ENCODE measurements at places on chromosomes 11 and 22. TPM values are rescaled to one million over a fixed set of nuclear protein-coding genes. Genes with fewer than 3 reads are reported as not detected.

- peaks cover 21% of the 10 kb centered on the region for H3K4me1 ChIP-seq
- no peaks in the 10 kb centered on the region for H3K36me3 ChIP-seq
- no peak overlapping the region for H3K27ac ChIP-seq
- peaks cover 72% of the 10 kb centered on the region for H3K27me3 ChIP-seq
- DNase-seq: peak; percentile 60
These were observed 14.3 kb upstream of the FGF19 start for GRCh38 chr11:69718147-69718546.

The OR4A47 gene
- not detected for total RNA-seq

DNA sequence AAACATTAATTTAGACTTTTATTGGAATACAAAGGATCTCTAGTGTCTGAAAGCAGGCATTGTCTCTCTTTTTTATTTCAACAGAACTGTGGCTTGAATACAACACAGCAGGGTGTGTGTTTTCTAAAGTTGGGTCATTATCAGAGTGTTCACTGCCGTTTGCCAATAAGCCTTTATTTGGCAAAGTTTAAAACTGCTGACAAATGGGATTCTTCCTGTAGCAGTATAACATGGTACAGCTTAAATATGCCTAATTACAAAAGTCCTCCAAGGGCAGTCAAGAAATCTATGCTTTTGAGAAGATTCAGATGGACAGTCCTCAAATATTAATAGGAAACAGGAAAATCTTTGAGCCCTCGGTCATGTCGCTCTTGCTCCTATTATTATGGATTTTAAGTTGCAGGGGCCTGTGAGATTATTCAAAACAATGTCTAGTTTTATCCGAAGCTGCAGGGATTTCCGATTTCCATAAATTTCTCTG is 199.9 kb downstream of the MAML2 start:
- peaks cover 73% of the 10 kb centered on the region for H3K4me1 ChIP-seq
- no peaks in the 10 kb centered on the region for H3K36me3 ChIP-seq
- peak overlapping the region; percentile 91 for H3K27ac ChIP-seq
- H3K4me3 ChIP-seq: peak overlapping the region; percentile 69
- DNase-seq: no peak
- no peaks in the 10 kb centered on the region for H3K27me3 ChIP-seq

The LRRN4CL gene
- total RNA-seq: 1.6 TPM

GRCh38 chr22:47205081-47205491 is 442.6 kb downstream of the TBC1D22A start:
- H3K36me3 ChIP-seq: no peaks in the 10 kb centered on the region
- no peak for DNase-seq
- no peaks in the 10 kb centered on the region for H3K4me1 ChIP-seq
- H3K4me3 ChIP-seq: no peak overlapping the region

DNA sequence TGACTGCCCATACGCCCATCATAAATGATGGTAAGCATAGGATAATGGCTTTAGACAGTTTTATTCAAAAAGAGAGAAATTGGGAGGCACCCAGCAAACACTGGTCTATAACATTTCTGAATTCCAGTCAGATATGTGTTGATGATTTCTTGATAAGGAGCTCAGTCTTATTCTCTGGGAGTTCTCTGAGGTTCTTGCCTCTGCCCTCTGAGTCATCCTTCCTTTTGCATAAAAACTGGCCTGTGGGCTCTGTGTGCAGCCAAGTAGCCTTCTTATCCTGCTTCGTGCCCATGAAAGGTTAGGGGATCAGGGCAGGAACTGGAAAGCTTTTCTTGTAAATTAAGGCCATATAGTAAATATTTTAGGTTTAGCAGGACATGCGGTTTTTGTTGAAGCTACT is 48.9 kb downstream of the FAR1 start:
- H3K4me3 ChIP-seq: no peak overlapping the region
- DNase-seq: no peak
- no peak overlapping the region for H3K27ac ChIP-seq
- peaks cover 4% of the 10 kb centered on the region for H3K4me1 ChIP-seq
- H3K36me3 ChIP-seq: peaks cover 10% of the 10 kb centered on the region
- no peaks in the 10 kb centered on the region for H3K27me3 ChIP-seq

The ACR gene
- total RNA-seq: not detected

DNA sequence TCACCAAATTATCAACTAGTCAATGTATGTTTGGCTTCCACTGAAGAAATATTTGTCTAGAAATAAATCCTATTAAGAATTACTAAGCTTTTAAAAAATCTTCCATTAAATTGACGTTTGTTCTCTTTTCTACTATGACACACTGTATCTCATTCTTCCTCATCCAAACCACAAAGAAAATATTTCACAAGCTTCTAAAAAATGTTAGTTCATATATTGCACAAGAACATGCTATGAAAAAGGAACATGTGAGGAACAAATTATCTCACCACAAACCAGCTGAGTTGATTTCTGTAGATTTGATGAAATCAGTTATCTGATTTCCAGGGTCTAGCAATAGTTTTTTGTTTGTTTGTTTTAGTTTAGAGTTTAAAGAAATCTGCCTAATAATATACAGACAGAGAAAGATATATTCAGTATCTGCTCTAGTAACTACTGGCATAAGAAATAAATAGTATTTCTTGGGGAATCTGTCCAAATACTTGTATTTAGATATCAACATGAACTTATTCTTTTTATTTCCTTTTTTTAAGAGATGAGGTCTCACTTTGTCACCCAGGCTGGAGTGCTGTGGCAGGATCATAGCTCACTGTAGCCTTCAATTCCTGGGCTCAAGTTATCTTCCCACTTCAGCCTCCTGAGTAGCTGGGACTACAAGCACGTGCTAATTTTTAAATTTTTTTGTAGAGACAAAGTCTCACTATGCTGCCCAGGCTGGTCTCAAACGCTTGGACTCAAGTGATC is 161.7 kb downstream of the ATG16L2 start:
- H3K27me3 ChIP-seq: no peaks in the 10 kb centered on the region
- H3K27ac ChIP-seq: no peak overlapping the region
- no peak for DNase-seq
- H3K4me1 ChIP-seq: no peaks in the 10 kb centered on the region
- H3K4me3 ChIP-seq: no peak overlapping the region
- H3K36me3 ChIP-seq: peaks cover 36% of the 10 kb centered on the region

The RFPL3 gene
- not detected for total RNA-seq

DNA sequence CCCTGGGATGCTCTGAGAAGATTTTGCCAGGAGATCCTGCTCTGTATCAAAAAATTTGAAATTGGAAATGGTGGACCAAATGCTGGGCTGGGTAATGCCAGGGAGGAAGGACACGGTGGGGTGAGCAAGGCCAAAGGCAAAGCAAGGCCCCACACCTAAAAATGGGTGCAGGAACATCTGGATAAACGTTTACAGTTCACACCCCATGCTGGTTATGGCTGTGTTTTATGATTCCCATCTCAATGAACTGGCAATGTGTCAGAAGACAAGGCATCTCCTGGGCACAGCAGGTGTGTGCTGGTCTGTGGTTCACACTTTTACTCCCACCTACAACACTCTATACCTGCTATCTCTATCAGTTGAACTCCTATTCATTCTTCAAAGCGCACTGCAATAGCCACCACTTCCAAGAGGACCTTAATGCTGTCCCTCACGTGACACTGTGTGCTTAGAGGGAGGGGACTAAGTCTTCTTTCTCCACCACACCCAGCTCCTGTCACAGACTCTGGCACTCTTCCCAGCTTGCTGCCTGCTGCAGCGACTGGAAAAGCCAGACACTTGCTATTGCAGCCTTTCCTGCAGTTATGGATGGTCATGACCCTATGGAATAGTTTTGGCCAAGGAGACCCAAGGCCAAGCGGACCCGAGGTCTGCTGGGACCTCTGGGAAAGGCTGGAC is 277.5 kb downstream of the CTTN start:
- H3K27ac ChIP-seq: no peak overlapping the region
- no peak for DNase-seq
- no peaks in the 10 kb centered on the region for H3K36me3 ChIP-seq
- H3K4me3 ChIP-seq: no peak overlapping the region

The CARNS1 gene
- total RNA-seq: 0.07 TPM

All from neural crest cell (in vitro differentiated cells).